MCF 10A (cell line): ENCODE measurements at places on chromosomes 2 and 18.
A peak's percentile ranks its signal among the peaks of the same experiment; 100 is the strongest.

GRCh38 chr18:70200286-70200685, 5.2 kb downstream of the RTTN start:
- no peak for DNase-seq

- no peak for DNase-seq
These were observed 23.8 kb downstream of the TGOLN2 start for GRCh38 chr2:85303780-85304531.

- DNase-seq, result peak; percentile 86
These were observed 48.8 kb downstream of the HAUS1 start for GRCh38 chr18:46152808-46153617.

- DNase-seq, result peak; percentile 11
These were observed 54.4 kb downstream of the EPHA4 start for GRCh38 chr2:221517696-221518151.

DNA sequence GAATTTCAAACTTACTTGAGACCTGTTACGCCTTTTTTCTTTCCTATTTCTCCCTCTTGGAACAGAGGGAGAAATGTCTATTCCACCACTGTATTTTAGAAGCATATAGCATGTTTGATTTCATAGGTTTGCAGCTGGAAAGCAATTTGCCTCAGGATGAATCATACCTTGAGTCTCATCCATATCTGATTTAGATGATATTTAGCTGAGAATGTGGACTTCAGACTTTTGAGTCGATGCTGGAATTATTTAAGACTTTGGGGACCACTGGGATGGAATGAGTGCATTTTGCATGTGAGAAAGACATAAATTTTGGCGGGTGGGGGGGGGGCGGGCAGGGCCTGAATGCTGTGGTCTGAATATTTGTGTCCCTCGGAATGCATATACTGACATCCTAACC, 282.7 kb upstream of the STON1 start:
- DNase-seq, result no peak

DNA sequence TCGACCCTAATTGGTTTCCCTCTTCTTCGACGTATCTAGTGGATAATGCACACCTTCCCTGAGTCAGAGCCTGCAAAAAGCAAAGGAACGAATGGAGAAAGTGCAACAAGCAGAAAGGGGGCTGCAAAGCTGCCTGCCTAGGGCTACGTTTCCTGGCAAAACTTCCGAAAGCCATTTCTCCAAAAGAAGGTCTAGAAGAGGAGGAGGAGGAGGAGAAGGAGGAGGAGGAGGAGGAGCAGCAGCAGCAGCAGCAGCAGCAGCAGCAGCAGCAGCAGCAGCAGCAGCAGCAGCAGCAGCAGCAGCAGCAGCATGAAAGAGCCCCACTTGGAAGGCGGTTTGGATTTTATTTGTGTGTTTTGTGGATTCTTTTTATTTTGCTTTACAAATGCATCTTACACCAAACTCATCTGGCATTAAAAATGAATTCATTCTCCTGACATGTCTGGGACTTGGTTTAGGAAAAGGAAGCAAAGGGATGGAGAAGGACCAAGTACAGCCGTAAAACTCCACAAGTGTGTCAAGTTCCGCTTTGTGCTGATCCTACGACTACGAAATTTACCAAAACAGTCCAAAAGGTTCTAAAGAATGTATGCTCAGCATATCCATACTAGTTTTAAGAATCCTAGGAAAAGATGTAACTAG, 2.0 kb downstream of the TCF4 start:
- DNase-seq, result no peak

GRCh38 chr2:120779781-120780283, 44.2 kb downstream of the GLI2 start:
- DNase-seq, result no peak

GRCh38 chr2:220282236-220282635, 654.8 kb downstream of the SLC4A3 start:
- DNase-seq, result no peak

- DNase-seq, result peak; percentile 93
These were observed 134.0 kb upstream of the MGAT5 start for GRCh38 chr2:134119713-134120405.

DNA sequence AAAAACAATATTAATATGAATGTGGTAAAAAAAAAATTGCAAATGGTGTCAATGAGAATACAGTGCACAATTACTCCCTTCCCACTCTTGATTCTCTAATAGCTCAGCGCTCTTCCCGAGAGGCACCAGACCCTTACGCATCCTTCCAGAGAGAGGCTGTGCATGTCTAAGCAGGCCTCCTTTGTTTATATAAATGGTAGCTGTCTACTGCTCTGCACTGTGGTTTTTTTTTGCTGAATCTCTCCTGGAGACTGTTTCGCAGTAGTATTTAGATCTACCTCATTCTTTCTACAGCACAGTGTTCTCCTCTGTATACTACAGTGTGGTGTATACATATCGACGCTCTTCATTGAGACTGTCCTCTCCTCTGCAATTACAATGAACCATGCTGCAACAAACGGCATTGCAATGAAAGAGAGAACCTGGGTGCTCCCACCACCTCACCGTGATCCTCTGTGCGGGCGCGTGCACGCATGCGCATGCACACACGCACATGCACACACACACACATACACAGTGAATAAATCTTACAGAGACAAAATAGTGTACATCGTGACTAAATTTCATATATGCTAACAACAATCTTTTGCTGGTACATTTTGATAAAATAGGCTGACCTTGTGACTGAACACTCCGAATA, 19.4 kb downstream of the SEPTIN10 start:
- peak; percentile 14 for DNase-seq

DNA sequence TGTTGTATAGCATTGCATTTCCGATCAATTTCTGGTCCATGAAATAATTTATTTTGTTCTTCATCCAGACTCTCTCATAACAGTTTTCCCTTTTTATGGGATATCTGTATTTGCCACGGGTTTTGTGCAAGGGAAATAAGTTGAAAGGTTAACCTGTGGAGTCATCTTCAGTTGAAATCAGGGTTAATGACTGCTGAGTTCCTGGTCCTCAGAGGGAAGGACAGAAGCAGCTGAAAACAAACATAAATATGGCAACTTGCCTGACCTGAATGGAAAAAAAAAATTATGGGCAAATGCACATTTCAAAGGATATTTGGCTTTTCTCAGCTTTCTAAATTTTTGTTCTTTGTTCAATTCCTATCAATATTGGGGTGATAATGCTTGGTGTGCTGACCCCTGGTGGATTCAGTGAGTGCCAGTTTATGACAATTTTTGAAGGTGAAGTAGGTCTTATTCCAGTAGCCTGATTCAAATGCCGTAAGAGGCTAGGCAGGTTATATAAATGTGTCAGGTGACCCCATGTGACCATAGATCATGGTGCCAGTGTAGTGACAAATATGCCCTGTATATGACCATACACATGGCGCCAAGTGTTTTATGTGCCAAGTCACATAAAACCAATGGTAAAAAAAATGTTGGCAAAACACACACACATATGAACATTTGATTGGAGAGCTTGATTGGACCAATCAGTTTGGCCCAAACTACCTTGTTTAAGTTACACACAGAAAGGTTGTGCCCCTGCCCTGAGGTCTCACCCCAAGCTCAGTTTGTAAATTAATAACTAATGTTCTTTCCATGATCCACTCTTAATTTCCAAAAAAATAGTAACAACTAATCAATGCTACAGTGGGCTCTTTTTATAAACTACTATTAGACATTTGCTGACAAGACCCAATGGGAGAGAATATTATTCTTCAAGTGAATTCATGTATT, 47.6 kb upstream of the FAM124B start:
- DNase-seq, result peak; percentile 43

GRCh38 chr2:134122610-134123009, 131.3 kb upstream of the MGAT5 start:
- DNase-seq, result no peak

GRCh38 chr18:49934457-49934856, 121.1 kb upstream of the ACAA2 start:
- no peak for DNase-seq

- DNase-seq, result no peak
These were observed 160.7 kb downstream of the NDUFA10 start for GRCh38 chr2:239864247-239865058.

GRCh38 chr2:73114273-73114867, 1.6 kb upstream of the RAB11FIP5 start:
- peak; percentile 20 for DNase-seq

DNA sequence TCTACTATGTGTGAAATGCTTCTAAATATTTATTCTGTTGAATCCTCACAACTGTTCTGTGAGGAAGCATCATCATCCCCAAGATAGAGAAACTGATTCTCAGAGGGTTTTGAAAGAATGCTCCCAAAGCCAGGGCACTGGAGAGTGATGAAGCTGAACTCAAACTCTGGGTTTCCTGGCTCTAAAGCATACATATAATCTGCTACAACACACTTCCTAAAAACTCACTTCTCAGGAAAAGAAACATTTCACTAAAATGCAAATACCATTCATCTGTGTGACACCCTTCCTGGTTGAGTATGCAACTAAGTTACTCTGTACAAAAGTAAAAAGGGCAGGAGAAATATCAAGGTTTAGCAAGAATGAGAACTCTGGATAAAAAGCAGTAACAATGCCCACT, 58.6 kb downstream of the GRB14 start:
- no peak for DNase-seq

DNA sequence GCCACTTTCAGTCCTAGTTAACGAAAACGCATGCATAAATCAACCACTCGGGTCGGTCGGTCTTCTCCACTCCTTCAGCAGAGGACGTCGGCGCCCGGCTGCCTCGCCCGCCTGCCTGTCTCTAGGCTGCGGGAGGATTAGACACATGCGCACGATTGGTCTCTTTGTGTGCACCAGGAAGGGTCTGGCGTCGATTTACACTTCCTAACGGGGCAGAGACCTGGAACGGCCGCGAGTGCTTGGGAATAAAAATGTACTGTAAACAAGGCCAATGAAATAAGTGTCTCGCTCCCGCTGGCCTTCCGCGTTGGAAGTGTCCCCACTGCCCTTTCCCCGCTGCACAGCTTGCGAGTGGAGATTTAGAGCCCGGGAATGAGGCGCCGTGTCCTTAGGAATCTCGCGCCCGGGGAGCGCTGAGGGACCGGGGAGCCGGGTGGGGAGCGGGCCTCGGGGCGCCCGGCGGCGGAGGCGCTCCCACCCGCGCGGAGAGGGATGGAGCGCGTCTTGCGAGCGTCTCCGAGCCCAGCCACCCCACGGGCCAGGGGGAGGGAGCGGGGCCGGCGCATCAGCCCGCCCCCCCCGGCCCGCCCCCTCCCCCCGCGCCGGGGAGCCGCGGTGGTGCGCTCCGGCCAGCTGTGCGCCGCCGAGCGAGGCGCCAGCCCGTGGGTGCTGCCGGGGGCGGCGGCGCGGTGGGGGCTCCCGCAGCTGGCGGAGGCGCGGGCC, at the start of gene DOK6:
Gene DOK6 (plus strand): TSS at position 636 of the 723 bp plus-strand sequence.
- no peak for DNase-seq

GRCh38 chr2:197972061-197972460, 167.7 kb downstream of the PLCL1 start:
- DNase-seq, result peak; percentile 93

GRCh38 chr2:157751462-157752058, 122.9 kb upstream of the ACVR1C start:
- peak; percentile 76 for DNase-seq

GRCh38 chr2:109174214-109174613, 45.2 kb downstream of the SH3RF3 start:
- DNase-seq, result peak; percentile 66

DNA sequence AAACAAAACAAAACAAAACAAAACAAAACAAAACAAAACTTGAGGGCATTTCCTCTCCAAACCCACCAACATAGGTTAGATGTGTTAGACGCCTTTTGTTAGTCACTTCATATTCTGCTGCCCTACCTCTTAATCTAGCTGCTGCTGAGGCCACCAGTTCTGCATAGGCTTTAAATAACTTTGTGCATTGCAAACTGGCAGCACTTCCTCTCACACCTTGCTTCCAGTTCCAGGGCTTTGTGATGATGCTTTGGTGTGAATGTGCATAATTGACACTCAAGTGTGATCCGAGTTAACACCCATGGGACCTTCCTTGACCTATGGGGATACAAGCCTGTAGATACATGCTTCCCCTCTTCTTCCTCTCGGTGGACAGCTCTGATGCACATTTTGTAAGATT, 2.3 kb upstream of the SERPINB11 start:
- DNase-seq, result no peak

DNA sequence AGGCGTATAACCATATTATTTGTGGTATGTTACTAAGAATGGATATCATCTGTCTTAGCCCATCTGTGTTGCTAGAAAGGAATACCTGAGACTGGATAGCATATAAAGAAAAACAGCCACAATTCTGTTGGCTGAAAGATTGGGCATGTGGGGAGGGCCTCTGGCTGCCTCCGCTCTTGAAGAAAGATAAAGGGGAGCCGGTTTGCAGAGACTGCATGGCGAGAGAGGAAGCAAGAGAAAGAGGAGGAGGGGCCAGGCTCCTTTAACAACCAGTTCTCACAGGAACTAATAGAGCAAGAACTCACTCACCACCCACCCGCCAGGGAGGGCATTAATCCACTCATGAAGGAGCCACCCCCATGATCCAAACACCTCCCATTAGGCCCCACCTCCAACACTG, 29.2 kb upstream of the UXS1 start:
- DNase-seq, result no peak

DNA sequence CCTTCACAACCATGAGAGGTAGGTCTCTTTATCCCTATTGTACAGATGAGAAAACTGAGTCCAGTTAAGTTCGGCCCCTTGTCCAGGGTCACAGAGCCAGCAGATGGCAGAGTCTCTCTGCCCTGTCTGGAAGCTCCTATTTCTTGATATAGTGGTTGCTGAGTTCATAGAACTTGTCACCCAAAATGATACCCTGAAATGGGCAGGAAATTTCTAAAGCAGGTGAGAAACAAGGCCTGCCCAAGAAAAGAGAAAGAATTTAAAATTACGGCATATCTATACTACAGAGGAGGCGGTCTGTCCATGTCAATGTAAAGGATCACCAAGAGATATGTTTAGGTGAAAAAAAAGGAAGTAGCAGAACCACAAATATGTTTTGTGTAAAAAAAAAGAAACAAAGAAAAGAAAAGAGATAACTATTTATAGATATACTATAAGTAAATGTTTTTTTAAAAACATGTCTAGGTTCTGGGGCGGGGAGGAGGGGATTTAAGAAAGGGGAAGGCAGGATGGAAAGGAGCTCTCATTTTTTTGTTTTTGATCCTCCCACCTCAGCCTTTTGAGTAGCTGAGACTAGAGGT, 39.8 kb downstream of the MYO7B start:
- DNase-seq, result no peak

GRCh38 chr2:27942612-27943547, 52.4 kb downstream of the BABAM2 start:
- DNase-seq, result no peak

DNA sequence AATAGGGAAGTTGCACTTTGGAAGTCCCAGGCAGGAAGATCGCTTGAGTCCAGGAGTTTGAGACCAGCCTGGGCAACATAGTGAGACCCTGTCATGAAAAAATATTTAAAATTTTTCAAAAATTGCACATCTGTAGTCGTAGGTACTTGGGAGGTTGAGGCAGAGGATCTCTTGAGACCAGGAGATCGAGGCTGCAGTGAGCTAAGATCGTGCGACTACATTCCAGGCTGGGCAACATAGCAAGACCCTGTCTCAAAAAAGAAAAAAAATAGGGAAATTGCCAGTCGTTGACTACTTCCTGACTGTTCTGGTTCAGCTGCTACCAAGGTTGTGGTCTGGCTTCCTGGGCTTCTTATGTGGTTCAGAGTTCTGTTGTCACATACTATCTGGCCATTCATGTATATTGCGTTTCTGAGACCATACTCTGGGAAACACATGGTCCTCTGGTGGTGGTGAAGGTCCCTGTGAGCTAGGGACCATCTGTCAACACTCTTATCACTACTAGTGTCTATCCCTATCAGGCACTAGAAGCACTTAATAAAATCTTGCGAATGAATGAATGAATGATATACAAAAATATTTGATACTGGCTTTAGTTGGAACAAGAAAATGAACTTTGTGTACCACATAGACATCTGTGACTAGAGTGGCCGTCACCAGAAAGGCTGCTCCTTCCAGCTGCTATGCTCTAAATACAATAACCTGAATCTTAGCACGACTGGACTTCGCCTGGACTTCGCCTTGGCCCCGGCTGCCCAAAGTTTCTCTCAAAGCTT, 861 bp upstream of the KLHL23 start:
- DNase-seq, result no peak
